Renal pelvis (tissue), 12 donors: ENCODE measurements at places on chromosomes 7 and 10. TPM values are rescaled to one million over a fixed set of nuclear protein-coding genes. Genes with fewer than 3 reads are reported as not detected.

GRCh38 chr7:30671793-30672465, 10.3 kb downstream of the CRHR2 start:
- peak; percentile 85 for DNase-seq

GRCh38 chr10:132666705-132667341, 119.1 kb downstream of the NKX6-2 start:
- DNase-seq: no peak

DNA sequence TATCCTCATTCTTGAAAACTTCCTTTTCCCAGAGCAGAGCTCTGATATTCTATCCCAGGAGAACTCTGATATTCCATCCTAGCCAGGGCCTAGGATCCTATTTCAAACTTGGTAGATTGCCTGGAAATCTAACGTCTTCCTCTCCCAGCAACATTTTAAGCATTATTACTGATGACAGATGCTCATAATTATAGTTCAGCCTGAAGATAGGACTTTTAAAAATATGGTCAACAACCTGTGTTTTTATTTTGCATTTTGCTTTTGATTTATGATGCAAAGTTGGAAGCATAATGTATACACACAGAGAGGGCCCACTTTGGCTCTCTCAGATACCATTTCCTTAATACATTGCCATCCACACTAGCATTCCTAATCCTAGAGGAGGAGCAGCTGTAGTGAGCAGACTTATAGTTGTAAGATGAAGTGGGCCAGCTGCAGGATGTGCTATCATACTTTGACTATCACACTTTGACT, 457.4 kb upstream of the TPK1 start:
- peak; percentile 10 for DNase-seq

- DNase-seq: no peak
These were observed 10.5 kb upstream of the SRPK2 start for GRCh38 chr7:105399043-105399725.

GRCh38 chr7:92639966-92640365, 49.8 kb upstream of the FAM133B start:
- DNase-seq: no peak

DNA sequence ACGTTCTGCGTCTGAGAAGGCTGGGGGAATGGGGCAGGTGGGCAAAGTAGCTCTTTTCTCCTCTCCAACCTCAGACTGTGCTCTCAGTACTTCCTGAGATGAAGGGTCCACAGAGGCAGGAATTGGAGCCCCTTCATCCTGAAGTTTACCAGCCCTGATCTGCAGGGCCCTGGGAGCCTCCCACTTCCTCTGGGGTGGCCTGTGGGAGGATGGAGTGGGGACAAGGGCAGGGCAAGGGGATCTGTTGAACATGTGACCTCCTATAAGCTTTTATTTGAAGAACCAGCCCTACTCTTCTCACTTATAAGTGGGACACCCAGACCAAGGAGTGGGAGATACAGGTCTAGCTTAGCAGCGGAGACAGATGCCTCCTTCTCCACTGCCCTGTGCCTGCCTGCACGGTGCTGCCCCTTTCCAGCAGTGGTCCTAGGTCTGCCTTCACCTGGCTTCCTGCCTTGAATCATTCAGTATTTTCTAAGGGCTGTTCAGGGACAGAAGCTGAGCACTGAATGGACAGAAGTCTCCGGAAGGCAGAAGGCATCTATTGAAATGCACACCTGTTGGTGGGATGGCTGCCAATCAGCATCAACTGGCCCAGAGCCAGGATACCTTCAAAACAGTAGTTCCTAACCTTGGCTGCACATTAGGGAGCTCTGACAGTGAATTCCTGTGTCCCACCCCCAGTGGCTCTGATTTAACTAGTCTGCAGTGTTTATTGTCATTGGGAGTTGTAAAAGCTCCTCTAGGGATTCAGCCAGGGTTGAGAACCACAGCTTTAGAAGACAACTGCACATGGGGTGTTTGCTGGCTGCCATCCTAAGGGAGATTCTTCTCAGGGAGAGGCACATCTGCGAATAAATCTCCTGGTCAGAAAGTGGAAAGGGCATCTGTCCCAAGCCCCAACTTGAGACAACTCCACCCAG, 2.7 kb upstream of the ARHGAP22 start:
- no peak for DNase-seq

GRCh38 chr10:6114805-6115341, 26.0 kb downstream of the RBM17 start:
- DNase-seq: no peak

DNA sequence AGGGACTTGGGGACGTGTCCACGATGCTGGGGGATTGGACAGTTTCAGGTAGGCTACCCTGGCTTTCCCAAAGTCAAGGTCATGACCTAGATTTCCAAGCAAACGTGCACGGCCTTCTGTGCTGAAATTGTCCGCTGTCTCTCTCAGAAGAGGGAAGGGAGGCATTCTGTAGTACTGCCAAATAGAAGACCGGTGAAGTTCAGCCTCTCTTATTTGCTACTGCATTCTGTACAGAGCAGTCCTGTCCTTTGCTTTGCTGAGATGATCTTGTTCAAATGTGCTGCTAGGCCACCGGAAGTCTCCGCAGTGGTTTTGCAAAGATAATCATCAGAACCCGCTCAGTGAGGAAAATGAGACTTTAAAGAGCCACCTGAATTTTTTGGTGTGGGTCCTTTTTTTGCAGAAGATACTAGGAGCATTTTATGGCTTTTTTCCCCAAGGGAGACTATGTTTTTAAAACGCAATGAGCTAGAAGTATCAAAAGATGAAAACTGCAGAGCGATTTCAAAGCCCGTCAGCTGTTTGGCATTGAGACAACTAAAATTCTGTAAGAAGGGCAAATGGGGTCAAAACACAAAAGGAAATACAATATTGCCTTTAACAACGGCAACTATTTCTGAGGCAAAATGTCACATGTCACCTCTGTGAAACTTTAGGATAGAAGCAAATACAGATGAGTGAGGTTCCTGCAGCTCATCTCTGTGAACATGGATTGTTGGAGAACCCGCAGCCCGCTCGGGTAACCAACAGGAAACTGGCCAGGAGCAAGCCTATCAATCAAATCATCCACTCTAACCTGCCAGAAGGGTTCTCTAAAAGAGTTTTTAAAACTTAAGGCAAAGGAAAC, 1.3 kb upstream of the NMT2 start:
- DNase-seq: no peak

GRCh38 chr10:31384589-31384949, 65.6 kb downstream of the ZEB1 start:
- DNase-seq: no peak

UPK3B gene
- polyA plus RNA-seq: 5.8 TPM

NKX1-2 gene
- polyA plus RNA-seq: not detected

GSDME gene
- polyA plus RNA-seq: 17.1 TPM

RHOBTB1 gene
- 74.7 TPM for polyA plus RNA-seq

FXYD4 gene
- polyA plus RNA-seq: 0.49 TPM

SKIDA1 gene
- polyA plus RNA-seq: 14.4 TPM

PDE1C gene
- polyA plus RNA-seq: 5.0 TPM
